HT-29 (cell line): ENCODE measurements at places on chromosomes 12 and 14.

DNA sequence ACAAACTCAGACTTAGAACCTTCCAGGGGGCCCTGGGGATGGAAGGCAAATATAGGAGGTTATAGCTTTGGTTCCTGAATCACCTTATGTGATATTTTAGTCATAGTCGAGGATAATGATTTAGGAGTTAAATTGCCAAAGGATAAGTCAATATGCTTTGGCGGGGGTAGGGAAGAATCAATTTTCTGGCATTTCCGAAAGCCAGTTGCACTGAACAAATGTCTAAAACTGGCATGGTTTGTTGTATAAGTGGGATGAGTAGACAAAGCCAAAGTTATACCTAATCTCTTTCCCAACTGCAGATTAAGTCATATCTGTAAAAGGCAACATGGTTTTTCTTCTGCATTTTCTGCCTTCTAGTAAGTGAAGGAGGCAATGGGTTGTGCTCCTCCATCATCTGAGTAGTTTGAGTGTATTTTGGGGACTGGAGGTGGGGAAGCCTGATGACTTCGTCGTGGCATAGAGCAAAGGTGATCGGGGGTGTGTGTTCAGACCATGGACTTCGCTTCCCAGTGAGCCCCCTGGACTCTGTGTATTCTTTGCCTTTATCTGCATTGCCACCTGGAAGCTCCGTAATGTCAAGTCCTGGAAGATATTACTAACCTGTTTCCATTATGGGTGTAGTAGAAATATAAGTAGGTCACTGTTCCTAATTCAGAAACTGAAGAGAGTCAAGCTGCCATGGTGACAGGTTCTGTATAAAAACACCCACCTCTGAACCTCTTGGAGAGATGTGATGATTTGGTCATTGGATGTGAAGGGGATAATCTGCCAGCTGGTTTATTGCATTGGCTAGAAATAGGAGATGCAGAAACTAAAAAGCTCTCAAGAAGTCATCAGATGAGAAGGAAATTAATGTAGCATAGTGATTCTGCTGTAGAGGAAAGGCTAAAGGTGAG lies 24.5 kb downstream of the PPFIBP1 start:
- DNase-seq = no peak

DNA sequence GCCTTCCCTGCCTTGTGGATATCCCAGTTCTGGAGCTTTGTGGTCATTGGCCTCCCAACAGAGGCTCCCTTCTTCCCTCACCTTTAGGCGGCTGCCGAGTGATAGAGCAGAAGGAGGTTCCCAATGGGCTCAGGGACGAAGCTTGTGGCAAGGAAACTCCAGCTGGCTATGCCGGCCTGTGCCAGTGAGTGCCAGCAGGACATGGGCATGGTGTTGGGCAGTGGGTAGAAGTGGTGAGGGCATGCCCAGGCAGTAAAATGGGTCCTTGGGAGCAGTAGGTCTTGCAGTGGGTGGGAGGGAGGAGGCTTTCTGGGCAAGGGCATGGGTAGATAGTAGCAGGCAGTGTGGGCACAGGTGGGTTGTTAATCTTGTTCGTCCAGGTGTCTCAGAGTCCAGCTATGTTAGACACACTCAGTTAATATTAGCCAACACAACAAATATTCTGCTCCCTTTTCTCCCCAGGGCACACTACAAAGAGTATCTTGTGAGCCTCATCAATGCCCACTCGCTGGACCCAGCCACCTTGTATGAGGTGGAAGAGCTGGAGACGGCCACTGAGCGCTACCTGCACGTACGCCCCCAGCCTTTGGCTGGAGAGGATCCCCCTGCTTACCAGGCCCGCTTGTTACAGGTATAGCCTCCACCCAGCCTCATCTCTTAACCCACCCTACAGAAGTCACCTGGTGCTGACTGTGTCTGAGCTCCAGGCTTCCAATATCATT lies 1.1 kb upstream of the IRF9 start:
- no peak for DNase-seq

- no peak for DNase-seq
These were observed 52.4 kb downstream of the ARL6IP4 start for GRCh38 chr12:123032736-123033391.

DNA sequence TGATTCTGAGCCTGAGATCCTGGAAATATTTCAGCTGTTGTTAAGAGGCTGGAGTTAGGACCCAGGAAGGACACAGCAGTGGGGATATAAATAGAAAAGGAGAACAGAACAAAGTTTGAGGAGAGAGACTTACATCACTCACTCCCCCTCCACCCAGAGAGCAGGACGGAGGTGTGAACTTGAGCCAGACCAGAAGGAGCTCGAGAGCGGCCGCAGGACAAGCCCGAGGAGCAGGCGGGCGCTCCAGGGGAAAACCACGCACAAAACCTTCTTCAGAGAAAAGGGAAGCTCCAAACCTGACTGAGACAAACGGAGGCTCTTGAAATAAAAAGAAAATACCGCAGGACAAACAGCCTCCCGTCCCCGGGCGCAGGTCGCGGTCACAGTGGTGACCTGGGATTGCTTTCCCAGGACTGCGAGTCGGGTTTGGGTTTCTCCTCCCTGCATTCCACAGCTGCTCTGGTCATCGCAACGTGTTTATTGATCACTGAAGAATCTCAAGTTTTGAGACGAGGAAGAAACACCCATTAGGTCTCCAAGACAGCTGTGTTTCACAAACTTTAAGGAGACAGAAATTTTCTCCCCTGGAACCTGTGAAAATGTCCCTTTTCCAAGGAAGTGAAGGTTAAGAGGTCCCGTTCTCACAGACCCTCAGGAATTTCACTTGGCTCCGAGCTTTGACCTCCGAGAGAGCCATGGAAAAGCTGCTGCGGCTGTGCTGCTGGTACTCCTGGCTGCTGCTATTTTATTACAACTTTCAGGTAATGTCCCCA lies at the start of gene ADGRD1:
ADGRD1 (plus strand) TSS at position 137 of the 773 bp plus-strand sequence; CDS start at position 696, 559 bp downstream.
- DNase-seq = no peak
